ENCODE measurements at places on chromosomes 4 and X.

GRCh38 chr4:8419222-8420041 is 21.1 kb downstream of the ACOX3 start:
- no peak for DNase-seq

- no peak for DNase-seq
Measured at GRCh38 chr4:139858436-139859205, 193.0 kb downstream of the MGST2 start.

GRCh38 chr4:86359944-86360478 is at the start of gene MAPK10:
TSS of gene MAPK10 (minus strand) at chr4:86360053.
- DNase-seq: peak; percentile 99

DNA sequence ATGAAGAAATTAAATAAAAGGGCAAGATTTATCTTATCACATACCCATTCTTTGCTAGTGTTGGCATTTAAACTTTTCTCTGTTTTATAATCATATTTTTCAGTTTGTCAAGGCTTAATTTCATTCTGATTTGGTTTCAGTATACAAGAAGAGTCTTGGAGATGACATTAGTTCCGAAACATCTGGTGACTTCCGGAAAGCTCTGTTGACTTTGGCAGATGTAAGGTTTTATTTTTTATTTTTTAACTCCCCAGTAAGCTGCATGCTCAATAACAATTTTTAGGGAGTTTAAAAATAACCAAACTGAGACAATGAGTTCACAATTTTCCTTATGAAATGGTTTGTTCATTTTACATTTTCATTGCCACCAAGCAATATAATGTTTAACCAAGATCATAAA is 39.8 kb downstream of the ANXA3 start:
- DNase-seq: no peak

DNA sequence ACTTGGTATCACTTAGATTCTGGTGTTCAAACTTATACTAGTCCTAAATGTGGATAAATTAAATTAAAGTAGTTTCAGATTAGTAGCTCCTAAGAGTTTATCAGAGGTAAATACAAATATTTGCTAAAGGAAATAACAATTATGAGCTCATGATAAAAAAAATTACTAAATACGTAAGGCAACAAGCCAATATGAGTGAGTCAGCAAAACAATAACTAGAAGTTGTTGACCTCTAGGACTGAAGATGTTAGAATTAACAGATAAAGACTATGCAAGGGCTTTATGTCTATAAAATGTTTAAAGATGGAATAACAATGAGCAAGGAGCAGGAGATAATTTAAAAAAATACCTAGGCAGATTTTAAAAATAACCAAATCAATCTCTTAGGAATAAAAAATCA is 195.8 kb downstream of the CLCN4 start:
- DNase-seq: no peak

- no peak for DNase-seq
Measured at GRCh38 chr4:95267081-95267480, 281.7 kb downstream of the UNC5C start.
